ENCODE measurements at places on chromosomes 16 and 17.
A peak's percentile ranks its signal among the peaks of the same experiment; 100 is the strongest.

DNA sequence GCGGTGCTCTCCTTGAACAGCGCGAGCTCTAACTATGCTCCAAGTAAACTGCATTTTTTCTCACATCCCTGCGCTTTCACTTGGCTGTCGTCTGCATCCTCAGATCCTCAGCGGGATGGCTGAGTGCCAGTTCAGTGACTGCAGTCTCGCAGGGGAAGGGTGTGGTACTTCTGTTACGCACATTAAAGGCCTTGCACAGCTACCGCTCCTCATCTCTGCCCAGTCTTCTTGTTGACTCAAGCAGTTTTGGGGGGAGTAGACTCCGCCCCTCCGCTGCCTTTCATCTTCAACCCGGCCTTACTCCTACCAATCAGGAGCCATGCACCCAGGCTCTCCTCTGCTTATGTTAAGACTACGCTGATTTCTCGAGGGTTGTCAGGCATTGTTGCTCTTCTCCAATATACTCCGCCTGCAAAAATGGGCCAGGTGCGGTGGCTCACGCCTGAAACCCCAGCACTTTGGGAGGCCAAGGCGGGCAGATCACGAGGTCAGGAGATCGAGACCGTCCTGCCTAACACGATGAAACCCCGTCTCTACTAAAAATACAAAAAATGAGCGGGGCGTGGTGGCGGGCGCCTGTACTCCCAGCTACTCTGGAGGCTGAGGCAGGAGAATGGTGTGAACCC is 10.0 kb downstream of the ATP5PD start:
- peak overlapping the region; percentile 84 for H3K27ac ChIP-seq
- no peak overlapping the region for H3K4me3 ChIP-seq
- H3K4me1 ChIP-seq: peaks cover 26% of the 10 kb centered on the region
- H3K27me3 ChIP-seq: no peaks in the 10 kb centered on the region
- DNase-seq: peak; percentile 76

- DNase-seq: no peak
- no peaks in the 10 kb centered on the region for H3K27me3 ChIP-seq
- H3K4me1 ChIP-seq: no peaks in the 10 kb centered on the region
- no peak overlapping the region for H3K4me3 ChIP-seq
- no peak overlapping the region for H3K27ac ChIP-seq
These were observed 289.9 kb downstream of the CPPED1 start for GRCh38 chr16:12513791-12514175.

- no peak for DNase-seq
- H3K27ac ChIP-seq: no peak overlapping the region
- H3K4me1 ChIP-seq: no peaks in the 10 kb centered on the region
- no peaks in the 10 kb centered on the region for H3K36me3 ChIP-seq
- no peaks in the 10 kb centered on the region for H3K27me3 ChIP-seq
These were observed 4.3 kb downstream of the RNF112 start for GRCh38 chr17:19415311-19415710.

- H3K27me3 ChIP-seq: no peaks in the 10 kb centered on the region
- H3K4me1 ChIP-seq: peaks cover 43% of the 10 kb centered on the region
- no peak for DNase-seq
- H3K4me3 ChIP-seq: no peak overlapping the region
These were observed 225.9 kb downstream of the SEC14L1 start for GRCh38 chr17:77366558-77367245.

GRCh38 chr17:69949973-69950695 is 124.9 kb upstream of the KCNJ16 start:
- H3K36me3 ChIP-seq: no peaks in the 10 kb centered on the region
- no peak overlapping the region for H3K4me3 ChIP-seq
- no peaks in the 10 kb centered on the region for H3K4me1 ChIP-seq
- DNase-seq: no peak

DNA sequence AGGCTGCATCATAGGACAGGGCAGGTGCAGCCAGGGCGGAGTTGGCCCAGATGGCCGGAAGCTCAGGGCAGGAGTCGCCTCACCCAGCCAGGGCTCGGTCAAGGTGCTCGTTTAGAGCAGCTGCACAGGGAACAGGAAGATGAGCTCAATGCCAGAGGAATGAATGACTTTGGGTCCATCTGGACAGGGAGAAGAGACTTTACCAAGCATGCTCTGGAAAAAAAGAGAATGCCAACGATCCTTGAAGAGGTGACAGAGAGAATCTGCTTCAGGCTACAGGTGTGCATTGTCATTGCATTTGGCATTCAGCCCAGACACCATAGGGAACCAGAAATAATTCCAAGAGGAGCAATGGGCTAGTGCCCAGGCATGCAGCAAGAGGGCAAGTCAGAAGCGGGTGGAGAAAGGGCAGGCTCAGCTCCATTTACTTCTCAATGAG is 6.7 kb upstream of the MPP3 start:
- DNase-seq: peak; percentile 69
- H3K27ac ChIP-seq: no peak overlapping the region
- peaks cover 22% of the 10 kb centered on the region for H3K4me1 ChIP-seq
- no peaks in the 10 kb centered on the region for H3K36me3 ChIP-seq
- H3K4me3 ChIP-seq: no peak overlapping the region

DNA sequence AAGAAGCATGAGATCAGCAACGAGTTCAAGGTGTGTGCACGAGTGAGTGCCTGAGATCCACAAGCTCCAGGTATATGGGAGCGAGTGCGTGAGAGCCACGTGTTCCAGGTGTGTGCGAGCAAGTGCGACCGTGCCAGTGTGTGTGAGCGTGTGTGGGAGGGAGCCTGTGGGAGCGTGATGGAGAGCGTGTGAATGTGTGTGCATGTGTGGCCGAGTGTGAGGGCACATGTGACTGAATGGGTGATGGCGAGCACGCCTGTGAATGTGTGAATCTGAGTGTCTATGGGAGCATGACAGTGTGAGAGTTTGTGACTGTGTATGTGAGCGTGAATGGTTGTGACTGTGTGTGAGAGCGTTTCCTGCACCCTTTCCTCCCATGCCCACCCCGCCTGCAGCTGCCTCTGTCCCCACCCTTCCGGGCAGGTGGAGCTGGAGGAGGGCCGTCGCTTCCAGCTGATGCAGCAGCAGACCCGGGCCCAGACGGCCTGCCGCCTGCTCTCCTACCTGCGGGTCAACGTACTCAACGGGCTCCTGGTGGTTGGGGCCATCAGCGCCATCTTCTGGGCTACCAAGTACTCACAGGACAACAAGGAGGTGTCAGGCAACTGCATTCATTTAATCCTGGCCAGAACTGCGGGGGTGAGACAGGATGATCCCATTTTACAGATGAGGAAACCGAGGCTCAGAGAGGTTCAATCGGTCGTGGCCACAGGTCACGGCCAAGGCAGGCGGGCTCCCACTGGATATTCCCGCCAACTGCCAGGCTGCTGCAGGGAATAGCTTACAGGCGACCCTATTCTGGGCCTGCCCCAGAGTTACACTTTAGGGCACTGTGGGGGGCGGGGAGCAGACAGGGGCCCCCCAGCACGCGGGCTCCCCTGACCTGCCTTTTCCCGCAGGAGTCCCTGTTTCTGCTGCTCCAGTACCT is 3.7 kb downstream of the TMC8 start:
- H3K4me3 ChIP-seq: no peak overlapping the region
- peak; percentile 80 for DNase-seq
- H3K27ac ChIP-seq: no peak overlapping the region

All from upper lobe of right lung (tissue), 1 donor.